H9 (cell line): ENCODE measurements at places on chromosomes 6 and 20.

DNA sequence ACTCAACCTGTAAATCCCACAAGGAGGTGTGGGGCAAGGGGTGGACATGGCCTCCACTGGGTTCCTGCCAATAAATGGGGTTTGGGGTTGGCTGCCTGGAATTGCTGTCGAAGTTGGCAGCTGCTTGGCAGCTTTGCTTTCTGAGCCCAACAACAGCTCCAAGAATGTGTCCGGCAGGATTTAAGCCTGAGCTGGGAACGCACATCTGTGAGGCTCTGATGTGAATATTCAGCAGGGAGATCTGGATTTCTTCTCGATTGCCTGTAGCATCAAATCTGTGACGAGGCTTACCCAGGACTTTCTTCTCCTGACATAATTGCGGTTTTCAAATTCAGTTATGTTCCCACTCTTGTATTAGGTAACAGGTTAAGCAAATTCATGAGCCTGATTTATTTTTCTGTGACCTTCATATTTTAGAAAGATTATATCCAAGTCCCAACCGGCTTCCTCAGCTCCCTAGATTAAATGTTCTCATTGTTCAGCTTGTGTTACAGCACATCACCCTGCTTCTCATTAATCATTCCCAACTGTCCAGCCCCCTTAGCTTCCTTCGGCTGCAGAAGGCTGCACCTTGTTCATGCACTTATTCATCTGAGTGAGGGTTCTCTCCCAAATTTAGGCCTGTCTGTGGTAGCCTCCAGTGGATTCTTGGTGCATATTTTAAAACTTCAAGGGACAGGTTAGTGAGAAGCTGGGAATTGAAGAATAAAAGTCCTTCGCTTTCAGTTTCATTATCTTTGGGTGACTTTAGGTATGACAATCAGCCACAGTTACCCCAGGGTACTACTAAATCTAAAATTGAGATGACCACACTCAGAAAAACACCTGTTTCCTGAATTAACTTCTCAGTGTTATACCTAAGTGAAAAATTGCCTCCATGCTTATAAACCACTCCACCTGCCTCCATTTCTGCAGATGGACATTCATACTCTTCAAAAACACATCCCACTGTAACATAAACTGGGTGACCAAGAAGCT, 310.0 kb downstream of the ESR1 start:
- H3K27ac ChIP-seq = no peak overlapping the region
- H3K36me3 ChIP-seq = no peaks in the 10 kb centered on the region
- no peak for DNase-seq
- H3K4me3 ChIP-seq = no peak overlapping the region

- H3K27ac ChIP-seq = no peak overlapping the region
- H3K27me3 ChIP-seq = no peaks in the 10 kb centered on the region
- no peak for DNase-seq
- H3K4me3 ChIP-seq = no peak overlapping the region
These were observed 31.3 kb downstream of the KCNK5 start for GRCh38 chr6:39197922-39198500.

GRCh38 chr6:43622541-43622940, 6.5 kb downstream of the GTPBP2 start:
- peaks cover 75% of the 10 kb centered on the region for H3K36me3 ChIP-seq
- H3K4me3 ChIP-seq = no peak overlapping the region
- H3K27me3 ChIP-seq = no peaks in the 10 kb centered on the region
- no peaks in the 10 kb centered on the region for H3K4me1 ChIP-seq

DNA sequence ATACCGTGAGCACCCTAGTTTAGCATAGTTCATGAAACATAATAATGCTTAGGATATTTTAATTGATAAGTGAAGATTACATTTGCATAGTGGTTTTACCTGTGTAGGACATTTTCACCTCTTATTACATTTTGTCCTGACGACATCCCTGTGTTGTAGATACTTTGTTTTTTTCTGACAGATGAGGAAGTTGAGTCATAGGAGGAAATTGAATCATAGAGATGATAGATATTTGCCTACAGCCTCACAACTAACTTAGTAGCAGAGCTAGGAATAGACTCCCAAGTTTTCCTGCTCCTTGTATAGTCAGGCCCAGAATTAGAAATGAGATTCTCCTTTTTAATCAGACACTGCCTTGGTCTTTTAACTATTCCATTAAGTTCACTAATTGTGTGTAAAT, 100.5 kb upstream of the SUPT3H start:
- no peak for DNase-seq
- no peaks in the 10 kb centered on the region for H3K4me1 ChIP-seq
- no peak overlapping the region for H3K4me3 ChIP-seq

DNA sequence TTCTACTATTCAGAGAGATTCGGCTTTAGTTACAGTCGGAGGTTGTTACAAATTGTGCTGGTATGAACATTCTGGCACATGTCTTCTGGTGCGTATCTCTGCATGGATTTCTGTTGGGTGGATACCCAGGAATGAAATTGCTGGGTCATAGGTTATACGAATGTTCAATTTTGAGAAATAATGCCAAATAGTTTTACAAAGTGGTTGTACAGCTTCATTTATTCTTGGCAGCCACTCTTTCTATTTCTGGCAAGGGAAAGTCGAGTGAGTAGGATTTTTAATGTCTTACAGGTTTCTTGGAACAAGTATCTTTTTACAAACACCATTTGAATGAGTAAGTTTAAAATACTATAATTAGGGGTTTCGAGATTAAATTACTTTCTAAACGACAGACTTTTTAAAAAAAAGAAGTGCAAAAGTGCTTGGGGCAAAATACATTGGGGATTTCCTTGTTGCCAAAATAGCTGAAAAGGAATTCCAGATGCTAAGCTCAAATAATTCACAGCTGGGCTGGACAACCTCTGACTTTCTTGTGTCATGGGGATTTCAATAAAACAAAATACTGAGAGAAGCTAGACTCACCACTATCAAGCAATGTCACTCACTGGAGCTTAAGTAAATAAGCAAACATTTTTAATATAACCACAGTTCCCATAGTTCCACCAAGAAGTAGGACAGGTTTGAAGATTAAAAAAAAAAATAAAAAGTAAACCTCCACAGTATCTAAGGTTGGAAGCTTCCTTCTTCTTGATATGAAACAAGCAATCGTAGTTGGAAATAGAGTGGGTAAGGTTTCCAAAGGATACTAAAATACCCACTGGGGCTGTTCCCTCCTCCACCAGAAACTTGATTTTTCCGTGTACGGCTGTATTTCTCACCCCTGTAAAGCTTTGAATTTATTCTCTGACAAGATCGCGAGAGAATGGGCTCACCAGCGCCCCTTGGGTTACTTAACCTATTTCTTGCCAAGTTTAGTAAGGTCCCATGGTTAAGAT, 21.6 kb upstream of the GFOD1 start:
- no peak for DNase-seq
- H3K4me1 ChIP-seq = no peaks in the 10 kb centered on the region
- H3K27me3 ChIP-seq = no peaks in the 10 kb centered on the region
- H3K4me3 ChIP-seq = no peak overlapping the region
- H3K36me3 ChIP-seq = 0 out of 3 replicates have a peak, but pooled peaks cover 2% of the 10 kb centered on the region
- no peak overlapping the region for H3K27ac ChIP-seq

- DNase-seq = no peak
- no peaks in the 10 kb centered on the region for H3K4me1 ChIP-seq
- no peaks in the 10 kb centered on the region for H3K27me3 ChIP-seq
- H3K36me3 ChIP-seq = peaks cover 25% of the 10 kb centered on the region
- H3K27ac ChIP-seq = no peak overlapping the region
These were observed 16.8 kb downstream of the BCL2L1 start for GRCh38 chr20:31705598-31706597.

DNA sequence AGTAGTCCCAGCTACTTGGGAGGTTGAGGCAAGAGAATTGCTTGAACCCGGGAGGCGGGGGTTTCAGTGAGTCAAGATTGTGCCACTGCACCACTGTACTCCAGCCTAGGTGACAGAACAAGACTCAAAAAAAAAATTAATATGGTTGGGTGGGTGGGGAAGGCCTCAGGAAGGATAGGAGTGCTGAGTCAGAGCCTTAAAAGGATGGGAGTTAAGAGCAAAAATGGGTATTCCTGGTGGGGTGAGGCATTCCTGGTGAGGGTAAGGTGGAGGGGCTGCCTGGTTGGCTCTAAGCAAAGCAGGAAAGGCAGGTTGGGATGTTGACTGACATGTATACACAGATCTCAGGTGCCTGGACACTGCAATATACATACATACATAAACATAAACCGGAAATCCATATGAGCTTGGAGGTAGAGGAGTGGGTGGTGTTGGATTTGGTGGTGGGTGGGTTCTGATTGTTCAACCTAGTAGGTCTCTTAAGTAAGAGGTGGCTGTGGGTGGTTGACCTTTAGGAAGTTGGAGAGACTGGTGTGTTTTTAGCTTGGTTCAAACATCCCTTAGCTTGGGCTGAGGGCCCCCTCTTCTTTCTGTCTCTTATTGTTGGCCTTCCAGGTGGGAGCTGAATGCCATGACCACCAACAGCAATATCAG, 1.2 kb upstream of the RRP36 start:
- no peak overlapping the region for H3K27ac ChIP-seq
- H3K36me3 ChIP-seq = peaks cover 53% of the 10 kb centered on the region
- no peak for DNase-seq
- no peaks in the 10 kb centered on the region for H3K27me3 ChIP-seq
- peak overlapping the region; percentile 84; the same call in 2 of the 3 replicates for H3K4me3 ChIP-seq

- H3K27ac ChIP-seq = no peak overlapping the region
- H3K36me3 ChIP-seq = peaks cover 27% of the 10 kb centered on the region
- H3K27me3 ChIP-seq = no peaks in the 10 kb centered on the region
- no peak for DNase-seq
These were observed 84.7 kb downstream of the ASXL1 start for GRCh38 chr20:32442630-32443373.

DNA sequence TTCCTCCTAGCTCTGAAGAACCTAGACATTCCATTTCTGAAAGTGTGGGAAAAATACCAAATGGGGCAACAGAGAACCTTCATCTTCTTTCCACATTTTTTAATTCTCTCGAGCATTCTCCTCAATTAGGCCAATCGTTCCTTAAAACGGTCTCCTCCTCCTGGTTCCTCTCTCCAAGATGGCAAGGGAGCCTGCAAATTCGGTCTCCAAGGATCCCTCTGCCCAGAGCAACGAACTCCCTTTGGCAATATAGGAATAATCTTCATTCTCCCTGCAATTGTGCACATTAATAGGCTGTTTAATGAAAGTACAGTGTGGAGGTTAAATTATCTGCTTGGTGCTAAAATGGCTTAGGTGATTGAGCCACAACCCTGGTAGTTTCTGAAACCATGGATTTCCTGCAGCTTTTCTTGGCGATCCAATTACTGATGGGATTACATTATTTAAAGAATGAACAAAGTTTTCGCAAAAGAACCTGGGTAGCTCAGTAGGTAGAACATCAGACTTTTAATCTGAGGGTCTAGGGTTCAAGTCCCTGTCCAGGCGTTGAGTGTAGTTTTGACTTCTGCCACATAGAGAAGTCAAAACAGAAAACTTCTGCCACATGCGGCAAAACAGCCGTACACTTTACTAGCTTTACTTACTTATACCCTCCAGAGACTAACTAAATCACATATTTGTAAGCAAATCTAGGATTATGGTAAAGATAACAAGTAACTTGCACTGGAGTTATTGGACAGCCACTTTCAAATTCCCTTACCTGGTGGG, 102.9 kb upstream of the ZNF184 start:
- H3K36me3 ChIP-seq = no peaks in the 10 kb centered on the region
- no peak overlapping the region for H3K27ac ChIP-seq
- no peak for DNase-seq
- peak overlapping the region; percentile 52 for H3K4me3 ChIP-seq
- H3K27me3 ChIP-seq = no peaks in the 10 kb centered on the region
- H3K4me1 ChIP-seq = no peaks in the 10 kb centered on the region

DNA sequence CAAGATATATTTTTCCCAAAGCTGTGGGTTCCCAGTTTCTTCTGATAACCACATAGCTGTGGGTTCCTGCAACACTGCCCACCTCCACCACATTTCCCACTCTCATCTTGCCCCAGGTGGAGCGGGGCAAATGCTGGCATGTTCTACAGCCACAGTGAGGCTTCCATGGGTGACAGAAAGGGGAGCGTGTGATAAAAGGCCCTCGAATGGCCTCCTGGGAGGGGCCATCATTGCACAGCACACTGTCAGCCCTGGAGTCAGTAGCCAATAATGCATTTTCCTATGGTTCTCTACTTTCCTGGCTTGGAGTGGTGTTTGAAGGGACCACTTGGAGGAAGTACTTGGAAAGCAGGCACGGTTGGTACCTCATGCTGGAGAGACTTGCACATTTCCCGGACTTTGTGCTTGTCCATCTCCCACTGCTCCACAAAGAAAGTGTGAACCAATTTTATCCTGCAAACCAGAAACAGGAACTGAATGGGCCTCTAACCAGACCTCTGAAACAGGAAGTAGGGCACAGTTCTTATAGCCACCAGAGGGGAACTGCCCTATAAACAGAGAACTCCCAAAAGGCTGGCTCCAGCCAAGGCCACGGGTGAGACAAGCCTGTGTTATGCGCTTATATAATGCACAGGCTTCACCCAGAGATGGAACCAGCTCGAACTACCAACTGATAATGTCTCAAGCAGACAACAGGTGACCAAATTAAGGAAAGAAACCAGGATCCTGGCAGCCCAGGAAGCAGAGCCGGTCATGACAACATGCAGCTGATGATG, 8.6 kb downstream of the MAP3K5 start:
- H3K27me3 ChIP-seq = no peaks in the 10 kb centered on the region
- H3K27ac ChIP-seq = no peak overlapping the region
- no peaks in the 10 kb centered on the region for H3K36me3 ChIP-seq
- no peak overlapping the region for H3K4me3 ChIP-seq
- no peak for DNase-seq

GRCh38 chr6:162728706-162729105, 932 bp downstream of the PACRG start:
- H3K4me1 ChIP-seq = peaks cover 3% of the 10 kb centered on the region; the same call in 1 of the 2 replicates
- no peak overlapping the region for H3K27ac ChIP-seq
- no peaks in the 10 kb centered on the region for H3K36me3 ChIP-seq
- H3K27me3 ChIP-seq = no peaks in the 10 kb centered on the region

GRCh38 chr6:106356378-106356777, 4.1 kb upstream of the CRYBG1 start:
- peaks cover 3% of the 10 kb centered on the region; the same call in 1 of the 3 replicates for H3K36me3 ChIP-seq
- H3K4me1 ChIP-seq = no peaks in the 10 kb centered on the region; the same call in 1 of the 2 replicates
- H3K27ac ChIP-seq = no peak overlapping the region
- no peak for DNase-seq
- H3K27me3 ChIP-seq = no peaks in the 10 kb centered on the region; the same call in 1 of the 2 replicates

DNA sequence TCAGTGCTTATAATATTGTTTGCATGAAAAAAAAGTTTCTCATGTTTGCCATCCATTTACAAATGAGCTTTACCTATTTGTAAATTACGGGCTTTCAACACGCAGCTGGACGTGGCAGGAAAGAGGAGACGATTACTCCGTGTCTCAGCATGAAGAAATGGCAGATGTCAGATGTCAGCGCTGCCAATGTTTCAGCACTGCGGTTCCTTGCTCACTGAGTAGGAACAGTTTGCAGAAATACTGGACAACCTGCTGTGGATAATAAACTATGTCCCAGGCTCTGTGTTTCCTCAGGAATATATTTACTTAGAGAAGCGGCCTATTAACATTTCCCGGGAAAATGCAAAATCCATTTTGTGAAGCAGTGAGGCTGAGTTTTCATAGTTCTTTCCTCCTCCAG, 22.7 kb downstream of the RAMACL start:
- H3K36me3 ChIP-seq = no peaks in the 10 kb centered on the region
- DNase-seq = no peak
- no peaks in the 10 kb centered on the region for H3K27me3 ChIP-seq
